ENCODE measurements at places on chromosomes 5 and 9.

GRCh38 chr9:87579781-87580541 lies 82.3 kb downstream of the DAPK1 start:
- DNase-seq: no peak

GRCh38 chr5:101955891-101956290 lies 340.2 kb downstream of the SLCO4C1 start:
- DNase-seq: no peak

DNA sequence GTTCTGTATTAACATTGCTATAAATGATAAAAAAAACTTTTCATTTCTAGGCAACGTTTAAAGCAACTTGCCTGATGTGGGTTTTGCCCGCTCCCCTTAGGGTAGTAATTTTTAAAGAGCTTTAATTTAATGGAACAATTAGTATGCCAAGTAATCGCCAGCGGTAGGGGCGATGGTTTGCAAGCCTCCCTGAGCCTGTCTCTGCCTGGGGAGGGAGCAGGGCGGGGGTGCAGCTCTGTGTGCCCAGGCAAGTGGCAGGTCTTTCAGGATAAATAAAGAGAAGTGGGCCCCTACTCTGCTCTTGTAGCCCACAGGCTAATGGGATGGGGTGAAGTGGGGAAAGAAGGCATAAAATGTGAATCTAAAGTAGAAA lies 13.8 kb upstream of the TGFBI start:
- no peak for DNase-seq

DNA sequence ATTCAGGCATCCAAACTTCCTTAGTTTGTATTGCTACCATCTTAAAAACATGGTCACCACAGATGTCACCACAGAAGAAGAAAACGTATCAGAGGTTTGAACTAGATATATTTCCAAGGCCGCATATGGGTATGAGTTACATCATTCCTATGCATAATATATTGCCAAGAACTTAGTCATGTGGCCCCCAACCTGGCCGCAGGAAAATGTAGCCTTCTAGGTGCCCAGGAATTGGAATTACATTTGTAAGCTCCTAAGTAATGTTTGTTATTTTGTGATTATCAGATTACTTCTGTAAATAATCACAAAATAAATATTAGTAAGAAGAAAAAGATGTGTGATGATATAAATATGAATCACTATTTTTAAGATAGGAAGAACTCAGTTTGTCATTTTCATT lies 351.4 kb downstream of the ISL1 start:
- no peak for DNase-seq

DNA sequence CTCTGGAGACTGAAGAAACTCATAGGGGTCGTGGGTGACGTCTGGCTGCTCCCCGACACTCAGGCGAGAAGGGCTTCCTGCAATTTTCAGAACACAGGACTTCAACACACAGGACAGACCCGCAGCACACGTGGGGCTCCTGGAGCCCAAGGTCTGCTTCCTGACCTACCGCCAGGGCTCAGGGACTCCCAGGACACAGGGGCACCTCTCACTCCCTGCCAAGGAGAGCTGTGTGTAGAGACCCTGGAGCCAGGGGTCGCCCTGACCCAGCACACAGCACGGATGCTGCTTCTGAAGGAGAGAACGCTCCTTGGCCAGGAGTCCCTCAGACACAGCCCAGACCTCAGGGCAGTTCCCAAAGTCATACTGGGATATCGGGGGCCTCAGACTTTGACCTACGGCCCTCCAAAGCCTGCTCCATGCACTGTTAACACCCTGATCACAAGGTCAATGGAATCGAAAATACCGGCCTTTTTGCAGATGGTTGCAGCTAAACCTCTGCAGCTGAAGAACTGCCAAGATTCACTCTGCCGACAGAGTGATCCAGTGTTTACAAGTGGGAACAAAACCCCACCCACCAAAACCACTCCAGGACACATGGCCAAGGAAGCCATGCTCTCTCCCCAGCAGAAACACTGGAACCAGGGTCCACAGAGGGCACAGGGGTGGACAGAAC lies 13.8 kb upstream of the ZDHHC11 start:
- DNase-seq: no peak

DNA sequence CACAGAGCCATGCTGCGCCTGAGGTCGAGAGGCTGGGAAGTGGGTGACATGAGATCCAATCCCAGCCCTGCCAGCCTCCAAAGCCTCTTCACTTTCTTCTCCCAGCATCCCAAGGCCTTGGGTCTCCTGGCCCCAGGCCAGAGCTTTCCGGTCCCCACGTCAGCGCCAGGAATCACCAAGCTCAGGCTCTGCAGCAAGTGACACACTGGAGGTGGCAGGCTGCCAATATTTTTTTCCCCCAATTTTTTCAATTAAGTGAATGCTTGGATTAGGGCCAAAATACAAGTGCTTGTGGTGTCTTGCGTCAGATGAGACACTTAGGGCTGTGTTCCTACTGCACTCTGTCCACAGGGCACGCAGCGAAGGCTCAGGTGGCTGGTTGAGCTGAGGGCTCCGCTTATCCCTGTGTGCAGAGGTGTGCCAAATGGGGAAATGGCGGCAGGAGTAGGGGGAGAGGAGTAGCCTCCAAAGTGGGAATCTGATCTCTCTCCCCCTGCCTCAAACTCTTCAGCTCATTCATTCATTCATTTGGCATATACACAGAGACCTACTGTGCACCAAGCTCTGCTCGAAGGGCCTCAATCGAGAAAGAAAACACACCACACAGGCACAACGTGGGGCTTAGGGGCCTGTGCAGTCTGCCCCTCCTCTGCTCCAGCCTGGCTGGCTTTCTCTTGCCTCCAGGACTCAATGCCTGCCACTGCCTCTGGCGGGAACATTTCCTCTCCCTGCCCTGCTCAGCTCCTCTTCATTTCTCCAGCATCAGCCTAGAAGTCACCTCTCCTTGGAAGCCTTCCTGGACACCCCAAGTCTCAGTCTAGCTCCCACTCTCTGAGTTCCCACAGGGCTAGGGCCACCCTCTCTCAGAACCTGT lies 16.6 kb downstream of the SH3PXD2B start:
- no peak for DNase-seq

DNA sequence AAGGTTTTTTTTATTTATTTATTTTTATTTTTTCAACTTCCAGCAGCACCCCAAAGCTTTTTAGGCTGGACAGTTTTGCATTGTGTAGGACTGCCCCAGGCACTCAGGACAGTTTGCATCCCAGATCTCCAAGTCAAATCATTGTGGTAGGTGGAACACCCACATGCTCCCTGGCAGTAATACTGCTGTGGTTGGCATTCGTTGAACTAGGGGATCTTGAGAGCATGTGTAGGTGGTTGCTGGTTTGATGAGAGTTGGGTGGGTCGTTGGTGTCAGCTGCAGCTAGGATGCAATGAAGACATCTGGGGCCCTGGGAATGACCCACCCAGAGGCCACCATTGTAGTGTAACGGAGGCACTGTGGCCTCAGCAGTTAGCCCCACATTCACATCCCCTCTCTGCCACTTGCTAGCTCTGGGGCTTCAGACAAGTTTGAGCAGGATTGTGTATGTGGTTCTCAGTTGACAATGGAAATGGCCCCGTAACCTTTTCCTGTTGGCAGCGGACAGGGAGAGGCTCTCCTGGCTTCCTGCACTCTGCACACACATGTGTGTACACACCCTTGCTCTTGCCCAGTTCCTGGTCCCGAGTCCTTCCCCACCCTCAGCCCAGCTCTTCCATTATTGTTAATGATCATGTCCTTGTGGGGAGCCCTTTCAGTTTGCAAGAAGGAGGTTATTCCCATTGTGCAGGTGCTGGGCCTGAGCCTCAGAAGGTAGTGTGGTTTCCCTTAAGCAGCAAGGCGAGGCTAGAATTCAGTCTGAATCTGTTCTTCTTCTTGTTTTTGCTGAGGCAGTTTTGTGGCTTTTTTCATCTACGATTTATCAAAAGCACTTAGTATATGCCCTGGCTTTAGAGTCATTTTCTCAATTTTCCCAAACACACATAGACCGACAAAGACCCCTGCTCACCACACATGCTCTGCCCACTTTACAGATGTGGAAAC lies 46.5 kb downstream of the PPARGC1B start:
- no peak for DNase-seq

DNA sequence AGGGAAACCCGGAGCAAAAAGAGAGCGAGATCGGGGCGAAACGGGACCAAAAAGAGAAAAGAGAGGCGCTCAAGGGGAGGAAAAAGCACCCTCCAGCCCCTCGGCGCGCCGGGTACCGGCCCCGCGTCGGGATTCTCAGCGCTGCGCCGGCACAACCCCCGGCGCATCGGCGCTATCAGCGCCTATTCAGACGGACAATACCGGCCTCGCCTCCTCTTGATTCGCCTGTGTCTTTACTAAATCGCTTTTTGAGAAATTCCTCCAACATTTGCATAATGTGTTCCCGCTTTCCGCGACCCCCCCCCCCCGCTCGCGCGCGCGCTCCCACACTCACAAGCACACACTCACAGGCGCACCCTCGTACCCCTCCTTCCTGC lies 578 bp downstream of the LHX6 start:
- no peak for DNase-seq

GRCh38 chr9:88754886-88755285 lies 219.9 kb downstream of the NXNL2 start:
- no peak for DNase-seq

DNA sequence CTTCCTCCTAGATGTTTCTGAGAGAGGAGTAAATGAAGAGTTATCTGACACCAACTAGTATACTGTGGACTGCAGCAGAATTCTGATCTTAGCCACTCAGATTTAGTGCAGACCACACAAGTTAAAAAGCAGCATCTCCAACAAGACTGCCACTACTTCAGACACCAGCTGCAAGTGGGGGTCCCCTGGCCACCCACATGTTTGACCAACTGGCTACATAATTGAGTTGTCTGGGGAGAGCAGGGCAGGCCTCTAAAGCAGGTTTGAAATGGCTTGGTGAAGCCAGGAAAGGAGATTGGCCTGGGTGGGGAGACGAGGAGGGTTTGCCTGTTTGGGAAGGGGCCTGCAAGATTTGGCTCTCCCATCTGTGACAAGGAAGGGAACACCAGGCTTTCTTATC lies 40.5 kb upstream of the FAM81B start:
- DNase-seq: no peak

GRCh38 chr5:58411372-58411771 lies 48.5 kb downstream of the PLK2 start:
- no peak for DNase-seq

GRCh38 chr9:129497005-129497812 lies 123.7 kb downstream of the C9orf50 start:
- DNase-seq: no peak

GRCh38 chr5:73039082-73039481 lies 81.3 kb upstream of the TMEM171 start:
- no peak for DNase-seq

DNA sequence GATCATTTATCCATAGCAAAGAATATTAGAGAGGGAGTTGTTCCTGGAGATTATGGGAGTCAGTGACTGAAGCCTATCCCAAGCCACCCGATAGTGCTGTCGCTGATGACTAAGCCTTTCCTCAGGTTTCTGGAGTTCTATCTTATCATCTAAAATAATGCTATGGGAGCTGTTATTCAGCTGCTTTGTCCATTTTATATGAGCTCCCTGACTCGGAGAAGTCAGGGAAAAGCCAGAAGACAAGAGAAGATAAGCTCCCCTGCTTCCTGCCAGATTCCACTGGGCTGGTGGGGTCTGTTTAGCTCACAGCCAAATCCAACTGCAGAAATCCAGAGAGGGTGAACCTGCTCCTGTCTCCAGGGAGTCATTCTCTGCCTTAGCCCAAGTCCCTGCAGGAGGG lies 148.2 kb downstream of the DROSHA start:
- DNase-seq: no peak

GRCh38 chr5:81161012-81161601 lies 72.0 kb upstream of the CKMT2 start:
- DNase-seq: no peak

DNA sequence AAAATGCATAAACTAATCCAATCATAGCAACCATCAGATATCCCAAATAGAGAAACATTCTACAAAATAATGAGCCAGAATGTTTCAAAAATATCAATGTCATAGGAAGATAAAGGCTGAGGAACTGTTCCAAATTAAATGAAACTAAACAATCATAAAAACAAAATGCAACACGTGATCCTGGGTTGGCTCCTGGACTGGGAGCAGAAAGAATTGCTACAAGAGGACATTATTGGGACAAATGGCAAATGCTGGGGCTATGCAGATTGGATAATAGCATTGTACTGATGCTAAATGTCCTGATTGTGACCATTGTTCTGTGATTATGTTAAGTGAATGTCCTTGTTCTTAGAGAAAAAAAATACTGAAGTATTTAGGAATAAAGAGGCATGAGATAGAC lies 54.2 kb upstream of the AKNA start:
- DNase-seq: no peak

DNA sequence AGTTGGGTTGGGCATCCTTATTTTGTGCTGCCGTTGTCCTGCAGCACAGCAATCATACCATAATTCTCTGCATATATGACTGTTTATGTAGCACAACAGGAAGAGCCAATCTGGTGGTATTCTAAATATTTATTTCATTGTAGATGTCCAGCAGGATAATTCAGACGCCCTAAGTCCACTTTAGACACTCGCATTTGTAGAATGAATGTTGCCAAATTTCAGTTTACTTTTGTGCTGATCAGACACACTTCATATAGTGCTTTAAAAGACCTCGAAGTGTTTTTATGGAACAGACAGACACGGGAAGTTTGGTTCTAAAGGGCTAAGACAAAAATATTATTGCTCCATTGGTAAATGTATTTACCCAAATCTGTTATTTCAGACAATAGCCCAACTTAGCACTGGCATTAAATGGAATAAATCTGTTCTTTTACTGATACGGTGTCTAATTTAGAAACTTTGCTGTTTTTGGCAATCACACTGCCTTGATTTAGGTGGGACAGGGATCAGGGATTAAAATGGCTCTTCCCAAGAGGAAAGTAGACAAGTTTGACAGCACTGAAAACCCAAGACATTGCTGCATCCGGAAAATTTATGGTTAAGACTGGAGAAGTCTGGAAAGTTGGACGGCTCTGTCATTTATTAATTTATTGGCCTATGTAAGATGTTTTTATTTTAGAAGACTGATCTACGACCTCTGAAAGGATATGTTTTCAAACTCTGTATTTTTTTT lies 35.3 kb downstream of the PRDM6 start:
- no peak for DNase-seq

- DNase-seq: no peak
These were observed 14.1 kb upstream of the C5orf58 start for GRCh38 chr5:170218726-170219125.

- DNase-seq: no peak
These were observed 39.5 kb downstream of the CD180 start for GRCh38 chr5:67156976-67157583.

DNA sequence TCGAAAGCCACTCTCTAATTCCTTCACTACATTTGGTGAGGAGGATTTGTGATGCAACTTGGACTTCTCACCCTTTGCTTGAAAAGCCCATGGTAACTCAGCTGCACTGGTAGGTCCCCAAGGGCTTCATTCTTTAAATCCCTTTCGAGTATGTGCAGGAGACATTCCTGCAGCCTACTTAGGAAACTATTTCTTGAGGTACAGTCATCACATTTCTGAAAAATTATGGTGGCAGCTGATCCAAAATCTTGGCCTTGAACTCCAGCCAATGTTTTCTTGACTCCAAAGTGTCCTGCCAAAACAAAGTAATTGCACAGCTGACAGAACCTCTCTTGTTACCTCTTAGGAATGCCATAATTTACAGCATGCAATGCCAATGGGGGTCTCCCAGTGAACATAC lies 99.7 kb downstream of the NPR3 start:
- DNase-seq: no peak

GRCh38 chr5:147927901-147928300 lies 21.6 kb upstream of the C5orf46 start:
- no peak for DNase-seq

Data from stimulated activated CD4-positive, alpha-beta T cell treated with anti-CD3 and anti-CD28 coated beads, TNF-alpha, amount 100 ng/mL, for 4 hours (primary cell).